ENCODE measurements at places on chromosomes 6 and 20. TPM values are rescaled to one million over a fixed set of nuclear protein-coding genes. Genes with fewer than 3 reads are reported as not detected.

The BHLHE23 gene
- total RNA-seq = 0.66 TPM

DNA sequence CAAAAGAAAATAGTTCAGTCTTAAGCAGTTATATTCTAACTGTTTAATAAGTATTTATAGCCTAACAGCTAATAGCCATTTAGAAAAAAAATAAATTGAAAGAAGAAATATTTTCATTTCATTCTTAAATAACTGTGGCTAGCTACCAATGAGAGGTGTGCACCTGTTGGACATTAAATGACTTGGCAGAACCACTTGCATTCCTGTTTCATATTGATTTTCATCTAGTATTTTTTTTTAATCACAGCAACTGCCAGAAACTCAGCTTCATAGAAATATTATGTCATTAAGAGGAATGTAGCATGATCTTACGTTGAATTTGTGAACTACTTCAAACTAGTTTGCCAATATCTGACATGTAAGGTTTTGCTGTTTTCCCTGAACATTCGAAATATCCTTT is 10.1 kb downstream of the NAA20 start:
- no peak overlapping the region for H3K4me3 ChIP-seq
- H3K4me1 ChIP-seq = no peaks in the 10 kb centered on the region
- H3K27ac ChIP-seq = no peak overlapping the region
- no peak for DNase-seq

- H3K4me1 ChIP-seq = peaks cover 12% of the 10 kb centered on the region
- H3K36me3 ChIP-seq = no peaks in the 10 kb centered on the region
- DNase-seq = peak; percentile 45
- no peaks in the 10 kb centered on the region for H3K27me3 ChIP-seq
Measured at GRCh38 chr20:48603116-48603818, 224.5 kb downstream of the PREX1 start.

DNA sequence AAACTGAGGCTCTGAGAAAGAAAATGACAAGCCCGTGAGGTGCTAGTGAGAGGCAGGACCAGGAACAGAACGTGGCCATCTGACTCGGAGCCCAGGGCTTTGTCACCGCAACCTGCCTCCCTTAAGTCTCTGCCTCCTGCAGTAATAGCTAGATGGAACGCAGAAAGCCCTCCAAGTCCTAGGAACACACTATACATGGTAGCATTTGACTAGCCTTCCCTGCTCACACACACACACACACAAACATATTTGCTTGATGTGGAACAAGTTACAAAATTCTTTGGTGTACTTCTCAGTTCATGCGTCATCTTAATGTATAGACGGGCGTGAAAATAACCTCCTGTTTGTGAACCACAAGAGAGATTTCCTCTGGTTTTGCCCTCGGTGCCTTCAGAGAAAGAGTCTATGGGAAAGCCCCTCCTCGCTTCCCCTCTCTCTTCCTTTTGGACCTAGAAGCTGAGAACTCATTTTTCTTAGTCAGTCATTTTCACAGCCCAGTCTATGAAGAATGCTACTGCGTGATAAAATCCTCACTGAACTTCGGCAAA is 38.8 kb downstream of the C6orf52 start:
- no peaks in the 10 kb centered on the region for H3K36me3 ChIP-seq
- DNase-seq = no peak
- H3K4me3 ChIP-seq = no peak overlapping the region
- H3K27me3 ChIP-seq = peaks cover 8% of the 10 kb centered on the region

GRCh38 chr6:137043710-137044365 is 927 bp downstream of the IL20RA start:
- peak overlapping the region; percentile 69 for H3K4me3 ChIP-seq
- no peak overlapping the region for H3K27ac ChIP-seq
- peaks cover 46% of the 10 kb centered on the region for H3K27me3 ChIP-seq
- DNase-seq = peak; percentile 39

Data from WTC11 (cell line).